ENCODE measurements at places on chromosomes 2 and 18. TPM values are rescaled to one million over a fixed set of nuclear protein-coding genes. Genes with fewer than 3 reads are reported as not detected.

STAM2 gene
- total RNA-seq = 27.5 TPM

PECR gene
- 13.0 TPM for total RNA-seq

ANKRD62 gene
- 1.2 TPM for total RNA-seq

GALNT14 gene
- 1.7 TPM for total RNA-seq

CYB5A gene
- 88.6 TPM for total RNA-seq

BCL11A gene
- 48.4 TPM for total RNA-seq

DNA sequence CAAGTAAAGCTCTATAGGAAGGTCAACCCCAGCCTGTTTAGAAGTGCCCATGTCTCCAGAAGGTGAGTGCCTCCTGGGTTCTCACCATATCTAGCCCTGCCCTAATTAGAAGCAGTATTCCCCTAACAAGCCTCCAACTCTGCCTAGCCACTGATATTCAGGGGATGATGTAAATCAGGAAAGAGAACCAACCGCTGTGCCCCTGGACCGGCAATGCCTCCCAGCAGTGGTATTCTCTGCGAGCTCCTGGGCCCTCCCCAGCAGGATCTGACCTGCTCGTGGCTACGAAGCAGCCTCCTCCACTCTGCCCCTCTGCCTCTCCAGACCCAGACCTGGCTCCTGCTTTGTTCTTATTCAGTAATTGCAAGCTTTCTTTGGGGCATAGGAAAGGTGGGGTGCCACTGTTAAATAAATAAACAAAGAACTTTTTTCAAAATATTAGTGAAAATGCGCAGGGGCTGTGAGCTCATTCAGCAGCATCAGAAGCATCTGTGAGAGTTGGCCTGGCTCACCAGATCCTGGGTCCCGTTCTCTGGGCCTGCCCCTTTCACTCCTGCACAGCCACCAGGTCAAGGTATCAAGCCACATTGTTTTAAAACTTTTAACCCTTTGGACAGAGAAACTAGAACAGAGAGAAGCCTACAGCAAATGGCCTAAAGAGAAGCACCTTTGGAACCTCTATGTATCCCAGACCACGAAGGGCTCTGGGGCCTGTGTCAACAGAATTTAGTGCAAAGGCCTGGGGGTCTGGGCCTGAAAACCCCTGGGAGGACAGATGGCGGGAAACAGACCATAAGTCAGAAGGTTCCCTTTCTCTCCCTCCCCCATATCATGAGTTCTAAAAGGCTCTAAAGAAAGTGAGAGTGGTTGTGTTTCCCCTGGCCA is 11.9 kb downstream of the MREG start:
- no peak overlapping the region for H3K4me3 ChIP-seq
- H3K36me3 ChIP-seq = no peaks in the 10 kb centered on the region
- no peak overlapping the region for H3K27ac ChIP-seq
- H3K4me1 ChIP-seq = peaks cover 29% of the 10 kb centered on the region
- no peaks in the 10 kb centered on the region for H3K27me3 ChIP-seq

GRCh38 chr2:147147802-147148201 is 697.0 kb upstream of the ACVR2A start:
- no peak for DNase-seq
- H3K27me3 ChIP-seq = no peaks in the 10 kb centered on the region
- no peak overlapping the region for H3K4me3 ChIP-seq
- H3K4me1 ChIP-seq = no peaks in the 10 kb centered on the region

- H3K27ac ChIP-seq = peak overlapping the region; percentile 67
- H3K27me3 ChIP-seq = no peaks in the 10 kb centered on the region
- no peak for DNase-seq
- no peaks in the 10 kb centered on the region for H3K36me3 ChIP-seq
These were observed 15.5 kb upstream of the RAB10 start for GRCh38 chr2:26018184-26019055.

GRCh38 chr2:124755386-124755785 is 730.3 kb downstream of the CNTNAP5 start:
- no peak overlapping the region for H3K4me3 ChIP-seq
- no peak for DNase-seq
- no peaks in the 10 kb centered on the region for H3K27me3 ChIP-seq
- H3K27ac ChIP-seq = no peak overlapping the region
- H3K4me1 ChIP-seq = no peaks in the 10 kb centered on the region
- H3K36me3 ChIP-seq = no peaks in the 10 kb centered on the region

GRCh38 chr2:219687272-219687671 is 59.8 kb downstream of the SLC4A3 start:
- H3K36me3 ChIP-seq = no peaks in the 10 kb centered on the region
- DNase-seq = no peak

- H3K36me3 ChIP-seq = no peaks in the 10 kb centered on the region
- no peak for DNase-seq
- no peaks in the 10 kb centered on the region for H3K27me3 ChIP-seq
- H3K4me3 ChIP-seq = no peak overlapping the region
- no peak overlapping the region for H3K27ac ChIP-seq
These were observed 342.6 kb downstream of the CTNNA2 start for GRCh38 chr2:79855264-79856006.

DNA sequence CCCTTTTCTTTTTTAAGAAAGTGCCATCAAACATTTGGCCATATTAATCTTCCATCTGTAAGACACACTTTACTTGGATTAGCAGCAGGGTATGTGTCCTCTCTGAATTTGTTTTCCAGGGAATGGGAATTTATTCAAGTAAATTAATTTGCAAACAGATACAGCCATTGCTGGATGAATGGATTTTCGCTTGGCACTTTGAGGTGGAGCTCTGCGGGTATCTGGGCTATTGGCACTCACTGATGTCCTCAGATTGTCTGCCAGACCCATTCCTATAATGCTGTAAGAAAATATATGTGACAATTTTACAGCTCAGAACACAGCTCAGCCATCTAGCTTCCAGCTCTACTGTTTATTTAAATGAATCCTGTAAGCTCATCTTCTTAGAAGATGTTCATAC is 201.2 kb upstream of the CDH20 start:
- no peaks in the 10 kb centered on the region for H3K36me3 ChIP-seq
- DNase-seq = no peak
- H3K27me3 ChIP-seq = no peaks in the 10 kb centered on the region
- H3K4me3 ChIP-seq = no peak overlapping the region
- H3K4me1 ChIP-seq = no peaks in the 10 kb centered on the region

DNA sequence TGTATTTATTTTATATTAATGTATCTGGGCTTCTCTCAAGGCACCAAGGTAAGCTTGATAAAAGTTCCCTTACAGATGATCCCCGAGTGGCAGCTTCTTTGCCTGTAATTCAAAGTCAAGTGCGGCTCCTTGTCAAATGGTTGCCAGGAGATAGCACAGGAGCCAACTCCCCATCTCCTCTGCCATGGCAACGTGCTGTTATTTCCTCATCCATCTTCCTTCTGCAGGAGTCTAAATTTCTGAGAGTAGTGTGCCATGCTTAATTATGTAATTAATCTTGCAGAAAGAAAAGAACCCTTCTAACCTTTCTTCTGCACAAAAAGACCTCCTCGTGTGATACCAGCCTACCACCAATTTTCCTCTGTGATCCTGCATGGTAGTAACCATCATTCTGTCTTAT is 46.2 kb upstream of the ACMSD start:
- H3K36me3 ChIP-seq = no peaks in the 10 kb centered on the region
- H3K4me1 ChIP-seq = no peaks in the 10 kb centered on the region
- no peak overlapping the region for H3K27ac ChIP-seq
- no peak for DNase-seq
- H3K27me3 ChIP-seq = no peaks in the 10 kb centered on the region

DNA sequence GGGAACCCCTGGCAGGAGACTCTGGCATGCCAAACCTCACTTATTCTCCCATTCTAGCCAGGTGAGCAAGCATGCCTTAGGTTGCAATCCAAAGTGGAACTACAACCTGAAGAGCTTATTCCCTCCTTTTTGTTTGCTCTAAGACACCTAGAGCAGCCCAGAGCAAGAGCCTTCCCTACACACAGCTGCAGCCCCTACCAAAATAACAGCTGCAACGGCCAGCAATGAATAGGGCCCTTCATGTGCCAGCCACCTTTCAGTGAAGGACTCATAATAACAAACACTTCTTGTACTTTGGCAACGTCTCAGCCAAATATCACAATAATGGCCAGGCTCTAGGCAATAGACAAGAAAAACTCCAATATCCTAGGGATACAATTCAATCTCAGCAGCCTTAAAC is 178.7 kb downstream of the ALK start:
- H3K27me3 ChIP-seq = no peaks in the 10 kb centered on the region
- no peaks in the 10 kb centered on the region for H3K4me1 ChIP-seq
- no peak overlapping the region for H3K4me3 ChIP-seq
- no peaks in the 10 kb centered on the region for H3K36me3 ChIP-seq
- no peak for DNase-seq

DNA sequence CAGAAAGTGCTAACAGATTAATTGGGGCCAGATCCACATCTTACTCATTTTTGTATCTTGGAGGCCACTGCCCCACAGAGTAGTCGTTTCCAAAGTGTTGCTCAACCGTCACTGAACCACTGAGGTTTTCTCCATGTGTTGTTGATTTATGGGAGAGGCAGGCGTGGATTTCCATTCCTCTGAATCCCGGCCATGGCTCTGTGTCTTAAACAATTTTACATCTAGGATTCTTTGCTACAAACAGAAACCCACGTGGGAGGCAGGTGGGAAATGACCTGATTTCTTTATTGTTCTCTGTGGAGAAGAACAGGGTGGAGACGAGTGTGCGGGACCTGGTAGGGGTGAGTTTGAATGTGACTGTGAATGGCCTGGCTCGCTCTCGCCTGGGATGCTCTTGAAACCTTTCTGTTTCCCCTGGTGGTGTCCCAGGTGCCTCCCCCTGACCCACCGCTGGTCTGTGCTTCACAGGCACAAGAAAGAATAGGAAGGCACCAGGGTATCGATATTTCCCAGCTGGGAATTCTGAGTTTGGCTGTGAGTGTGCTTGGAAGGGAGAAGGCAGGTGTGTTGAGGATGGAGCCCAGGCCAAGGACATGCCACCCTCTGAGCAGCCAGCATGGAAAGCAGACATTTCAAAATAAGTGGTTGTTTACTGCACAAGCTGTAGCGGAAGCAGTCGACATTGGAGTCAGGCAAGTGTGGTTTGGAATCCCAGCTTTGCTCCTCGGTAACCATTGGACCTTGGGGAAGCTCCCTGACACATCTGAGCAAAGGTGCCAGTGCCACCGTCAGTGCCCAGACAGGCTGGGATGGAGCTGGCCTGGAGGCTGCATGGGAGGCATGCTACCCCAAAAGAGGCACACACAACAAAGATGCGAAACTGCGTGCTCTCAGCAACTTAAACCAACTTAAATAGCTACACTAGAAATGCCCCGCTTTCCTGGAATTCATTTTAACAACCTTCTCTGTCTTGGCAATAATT is 50.0 kb downstream of the LPIN1 start:
- H3K27me3 ChIP-seq = no peaks in the 10 kb centered on the region
- H3K27ac ChIP-seq = no peak overlapping the region
- H3K36me3 ChIP-seq = no peaks in the 10 kb centered on the region
- H3K4me3 ChIP-seq = no peak overlapping the region

GRCh38 chr18:68667121-68667520 is 47.8 kb downstream of the TMX3 start:
- no peaks in the 10 kb centered on the region for H3K4me1 ChIP-seq
- H3K27me3 ChIP-seq = no peaks in the 10 kb centered on the region
- peak overlapping the region; percentile 45 for H3K27ac ChIP-seq
- no peaks in the 10 kb centered on the region for H3K36me3 ChIP-seq
- no peak overlapping the region for H3K4me3 ChIP-seq

DNA sequence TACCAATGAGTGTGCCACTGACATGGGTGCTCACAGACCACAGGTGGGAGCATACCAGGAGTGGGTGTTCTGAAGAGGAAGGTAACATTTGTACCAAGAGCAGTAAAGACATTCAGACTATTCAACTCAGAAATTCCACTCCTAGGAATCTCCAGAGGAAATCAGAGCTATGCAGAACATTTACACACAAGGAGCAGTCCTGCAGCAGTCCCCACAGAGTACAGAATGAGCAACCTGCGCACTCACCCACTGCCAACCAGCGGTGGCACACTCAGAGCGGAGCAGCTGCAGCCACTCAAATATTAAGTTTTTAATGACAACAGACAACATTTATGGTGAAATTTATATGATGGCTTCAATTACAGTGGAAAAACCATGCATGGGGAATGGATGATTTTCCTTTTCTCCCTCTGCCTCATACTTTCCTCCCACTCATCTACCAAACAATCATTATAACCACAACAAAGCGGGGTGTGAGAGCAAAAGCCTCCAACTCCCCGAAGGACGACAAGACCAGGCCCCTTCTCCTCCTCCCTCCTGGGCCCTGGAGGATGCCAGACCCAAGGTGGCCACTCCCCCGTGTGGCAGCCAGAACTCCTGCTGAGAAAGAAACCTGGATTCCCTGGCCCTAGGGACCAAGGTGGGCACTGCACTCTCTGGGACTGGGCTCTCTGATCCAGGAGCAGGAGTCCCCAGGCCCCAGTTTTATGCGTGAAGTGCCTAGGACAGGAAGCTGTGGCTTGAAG is 5.4 kb downstream of the HS6ST1 start:
- no peak overlapping the region for H3K27ac ChIP-seq
- no peaks in the 10 kb centered on the region for H3K27me3 ChIP-seq
- peaks cover 92% of the 10 kb centered on the region for H3K4me1 ChIP-seq
- no peak for DNase-seq
- no peak overlapping the region for H3K4me3 ChIP-seq
- H3K36me3 ChIP-seq = no peaks in the 10 kb centered on the region

DNA sequence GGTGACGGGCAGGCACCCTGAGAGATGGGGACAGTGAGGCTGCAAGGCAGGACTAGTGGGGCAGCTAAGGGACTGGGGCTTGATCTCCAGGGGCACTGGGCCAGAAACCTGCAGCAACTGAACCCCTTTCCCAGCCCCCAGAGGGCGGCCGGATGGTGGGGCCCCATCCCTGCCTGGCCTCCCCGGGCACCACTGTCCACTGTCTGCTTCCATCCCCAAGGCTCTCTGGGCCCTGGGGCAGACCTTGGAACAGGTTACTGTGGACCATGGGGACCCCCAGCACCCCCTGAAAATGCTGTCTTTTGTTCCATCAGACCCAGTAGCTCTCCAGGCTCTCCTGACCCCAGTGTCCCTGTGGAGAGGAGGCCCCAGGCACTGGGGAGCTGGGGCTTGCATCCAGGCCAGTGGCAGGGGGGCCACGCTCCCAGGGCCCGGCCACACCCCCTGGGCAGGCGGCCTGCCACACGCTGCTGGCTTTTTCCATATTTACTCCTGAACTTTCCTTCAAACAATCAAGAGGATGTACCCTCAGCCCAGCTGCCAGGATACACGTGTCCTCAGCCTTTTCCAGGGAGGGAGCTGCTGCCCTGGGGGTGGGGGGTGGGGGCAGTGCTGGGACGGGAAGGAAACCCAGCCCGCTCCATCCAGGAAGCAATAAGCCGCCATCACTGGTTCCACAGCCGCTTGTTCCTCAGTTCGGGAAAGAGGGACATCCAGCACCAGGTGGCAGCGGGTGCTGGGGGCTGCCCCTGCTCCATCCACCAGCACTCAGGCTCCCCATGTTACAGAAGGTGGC is 102.3 kb upstream of the ODC1 start:
- no peak overlapping the region for H3K4me3 ChIP-seq
- no peaks in the 10 kb centered on the region for H3K27me3 ChIP-seq
- H3K27ac ChIP-seq = no peak overlapping the region
- H3K4me1 ChIP-seq = peaks cover 11% of the 10 kb centered on the region
- no peak for DNase-seq

- no peak overlapping the region for H3K4me3 ChIP-seq
- DNase-seq = no peak
- H3K36me3 ChIP-seq = no peaks in the 10 kb centered on the region
- H3K27me3 ChIP-seq = no peaks in the 10 kb centered on the region
These were observed 178.6 kb downstream of the SATB2 start for GRCh38 chr2:199279146-199279545.

Measured in vagina (tissue), 2 donors.